Foreskin fibroblast (primary cell): ENCODE measurements at places on chromosomes 16 and 17.

DNA sequence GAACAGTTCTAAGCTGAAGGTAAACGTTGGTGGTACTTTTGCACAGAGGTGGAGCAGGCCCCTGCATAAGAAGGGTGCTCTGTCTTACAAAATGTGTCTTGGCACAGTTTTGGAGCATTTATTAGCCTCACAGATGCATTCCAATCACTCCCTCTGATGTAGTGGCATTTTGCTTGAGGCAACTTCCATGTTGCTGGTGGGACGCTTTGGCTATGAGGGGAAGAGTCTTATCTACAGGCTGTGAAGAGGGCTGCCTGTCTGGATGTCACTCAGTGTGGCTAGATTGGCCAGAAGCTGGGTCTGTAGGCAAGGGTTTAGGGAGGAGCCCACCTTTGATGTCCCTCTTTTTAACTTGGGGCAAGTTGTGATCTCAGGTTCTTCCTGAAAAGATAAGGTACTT is 2.6 kb upstream of the RARA start:
- DNase-seq, result no peak

- peak; percentile 17 for DNase-seq
These were observed 183.6 kb upstream of the PMFBP1 start for GRCh38 chr16:72355561-72355960.

- no peak for DNase-seq
These were observed 36.3 kb downstream of the PITPNC1 start for GRCh38 chr17:67413388-67413787.

- DNase-seq, result no peak
These were observed 6.8 kb upstream of the FLYWCH1 start for GRCh38 chr16:2904922-2905240.

GRCh38 chr16:70589998-70590471 is 56.3 kb upstream of the IL34 start:
- DNase-seq, result peak; percentile 59

DNA sequence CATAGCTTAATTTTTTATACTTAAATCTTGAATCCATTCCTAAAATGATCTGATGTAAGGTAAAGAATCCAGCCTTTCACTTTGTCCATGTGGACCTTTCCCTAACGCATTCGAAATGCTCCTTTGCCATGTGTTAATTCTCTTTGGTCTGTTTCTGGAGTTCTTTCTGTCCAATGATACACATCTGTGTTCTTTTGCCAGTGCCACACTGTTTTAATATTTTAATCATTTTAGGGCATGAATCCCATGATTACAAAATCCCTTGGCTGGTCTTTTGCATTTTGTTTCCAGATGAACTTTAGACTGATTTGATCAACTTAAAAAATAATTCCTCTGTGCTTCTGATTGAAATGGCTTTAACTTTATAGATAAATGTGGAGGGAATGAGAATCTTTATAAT is 74.1 kb downstream of the NTN1 start:
- DNase-seq, result no peak

GRCh38 chr16:23868136-23868535 is 32.4 kb downstream of the PRKCB start:
- no peak for DNase-seq

- no peak for DNase-seq
These were observed 39.5 kb downstream of the RBFOX1 start for GRCh38 chr16:7372095-7372494.

DNA sequence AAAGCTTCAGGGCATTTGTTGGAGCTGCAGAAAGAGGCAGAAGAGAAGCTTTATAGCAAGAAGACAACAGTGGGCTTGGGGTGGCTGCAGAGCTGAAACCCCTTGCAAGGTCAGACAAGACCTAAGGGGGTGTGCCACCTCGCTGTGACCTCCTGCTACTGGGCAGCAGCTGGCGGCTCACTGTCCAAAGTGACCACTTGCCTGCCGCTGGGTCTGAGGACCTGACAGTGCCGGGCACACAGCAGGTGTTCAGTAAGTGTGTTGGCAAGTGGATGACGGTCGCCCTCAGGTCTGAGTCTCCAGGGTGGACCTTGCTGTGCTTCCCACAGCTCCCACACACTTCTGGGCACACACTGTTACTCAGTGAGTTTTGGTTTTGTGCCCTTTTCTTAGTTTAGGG is 336.5 kb downstream of the C16orf95 start:
- DNase-seq, result no peak

DNA sequence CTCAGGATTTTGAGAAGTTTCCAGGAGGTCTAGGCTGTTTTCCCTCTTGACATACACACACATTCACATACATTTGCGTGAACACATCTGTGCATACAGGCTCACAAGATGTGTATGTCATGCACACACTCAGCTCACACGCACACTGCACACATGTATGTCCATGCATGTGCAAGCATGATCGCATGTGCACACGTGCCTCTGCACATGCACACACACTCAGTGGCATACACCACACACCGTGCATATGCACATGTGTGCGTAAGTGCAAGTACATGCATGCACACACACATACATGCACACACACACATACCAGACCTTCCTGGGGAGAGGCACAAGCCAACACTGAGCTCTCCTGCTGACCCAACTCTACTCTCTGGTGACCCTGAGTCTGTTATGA is 171.4 kb downstream of the RBFOX3 start:
- no peak for DNase-seq

GRCh38 chr17:12982224-12982623 is 35.6 kb downstream of the ELAC2 start:
- no peak for DNase-seq

DNA sequence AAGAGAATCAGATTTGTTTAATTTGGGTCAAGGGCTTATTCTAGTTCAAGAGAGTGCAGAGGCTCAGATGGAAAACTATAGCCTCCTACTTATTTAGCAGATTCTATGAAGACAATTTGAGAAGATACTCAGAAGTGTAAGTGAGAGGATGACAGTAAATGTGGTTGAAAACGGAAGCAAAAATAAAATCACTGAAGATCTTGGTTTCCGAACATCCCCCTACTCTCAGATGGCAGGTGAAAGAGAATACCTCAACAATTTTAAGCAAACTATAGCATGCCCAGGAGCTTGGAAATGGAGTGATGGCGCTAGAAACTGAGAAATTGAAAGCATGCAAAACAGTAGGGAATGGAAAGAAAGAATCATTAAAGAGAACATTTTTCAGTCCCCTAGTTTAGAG is 705.5 kb upstream of the CDH8 start:
- no peak for DNase-seq

- DNase-seq, result no peak
These were observed 11.4 kb upstream of the CDRT4 start for GRCh38 chr17:15478845-15479244.

- DNase-seq, result no peak
These were observed 24.1 kb downstream of the JPH3 start for GRCh38 chr16:87626401-87626800.

DNA sequence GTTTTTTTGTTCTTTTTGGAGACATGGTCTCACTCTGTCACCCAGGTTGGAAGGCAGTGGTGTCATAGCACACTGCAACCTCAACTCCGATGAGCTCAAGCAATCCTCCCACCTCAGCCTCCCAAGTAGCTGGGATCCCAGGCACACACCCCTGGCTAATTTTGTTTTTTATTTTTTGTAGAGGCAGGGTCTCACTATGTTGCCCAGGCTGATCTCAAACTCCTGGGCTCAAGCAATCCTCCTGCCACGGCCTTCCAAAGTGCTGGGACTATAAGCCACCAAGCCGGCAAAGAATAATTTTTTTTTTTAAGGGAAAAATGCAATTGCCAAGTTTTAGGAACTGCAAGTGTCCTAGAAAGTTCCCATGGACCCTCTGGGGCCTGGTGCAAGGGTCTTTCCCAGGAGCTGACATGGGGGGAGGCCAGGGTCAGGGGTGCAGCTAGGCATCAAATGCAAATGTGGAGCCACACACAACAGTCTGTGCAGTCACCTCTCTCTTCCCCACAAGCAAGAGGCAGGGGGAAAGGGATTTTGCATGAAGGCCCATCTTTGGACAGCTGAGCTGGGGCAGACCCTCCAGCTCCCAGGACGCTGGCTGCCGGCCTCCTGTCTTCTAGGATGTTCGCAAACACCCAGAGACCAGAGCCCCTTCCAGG is 20.1 kb upstream of the BCAR1 start:
- DNase-seq, result no peak

- no peak for DNase-seq
These were observed 73.7 kb downstream of the AKAP1 start for GRCh38 chr17:57158795-57159194.

DNA sequence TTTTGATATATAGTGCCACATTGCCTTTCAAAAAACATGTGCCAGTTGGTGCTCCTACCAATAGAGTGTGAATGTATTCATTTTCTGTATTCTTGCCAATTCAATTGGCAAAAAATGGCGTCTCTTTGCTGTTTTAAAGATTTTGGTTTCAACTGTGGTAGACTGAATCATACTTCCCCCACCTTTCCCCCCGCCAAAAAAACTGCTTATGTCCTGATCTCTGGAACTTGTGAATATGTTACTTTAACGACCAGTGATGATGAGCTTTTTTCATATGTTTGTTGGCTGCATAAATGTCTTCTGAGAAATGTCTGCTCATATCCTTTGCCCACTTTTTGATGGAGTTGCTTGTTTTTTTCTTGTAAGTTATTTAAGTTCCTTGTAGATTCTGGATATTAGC is 325.1 kb upstream of the KCNJ16 start:
- DNase-seq, result no peak

GRCh38 chr16:3625911-3626732 is 14.7 kb upstream of the SLX4 start:
- DNase-seq, result no peak

GRCh38 chr17:11404431-11405276 is 163.6 kb downstream of the SHISA6 start:
- no peak for DNase-seq

DNA sequence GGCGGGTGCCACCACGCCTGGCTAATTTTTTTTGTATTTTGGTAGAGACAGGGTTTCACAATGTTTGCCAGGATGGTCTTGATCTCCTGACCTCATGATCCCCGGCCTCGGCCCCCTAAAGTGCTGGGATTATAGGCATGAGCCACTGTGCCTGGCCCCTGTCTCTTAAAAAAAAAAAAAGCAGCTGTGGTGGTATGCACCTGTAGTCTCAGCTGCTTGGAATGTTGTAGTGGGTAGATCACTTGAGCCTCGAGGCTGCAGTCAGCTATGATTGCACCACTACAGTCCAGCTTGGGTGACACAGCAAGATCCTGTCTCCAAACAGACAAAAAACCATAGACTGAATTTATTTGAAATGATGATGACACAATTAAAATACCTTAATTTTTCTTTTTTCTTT is 24.3 kb downstream of the CDK12 start:
- DNase-seq, result peak; percentile 90

DNA sequence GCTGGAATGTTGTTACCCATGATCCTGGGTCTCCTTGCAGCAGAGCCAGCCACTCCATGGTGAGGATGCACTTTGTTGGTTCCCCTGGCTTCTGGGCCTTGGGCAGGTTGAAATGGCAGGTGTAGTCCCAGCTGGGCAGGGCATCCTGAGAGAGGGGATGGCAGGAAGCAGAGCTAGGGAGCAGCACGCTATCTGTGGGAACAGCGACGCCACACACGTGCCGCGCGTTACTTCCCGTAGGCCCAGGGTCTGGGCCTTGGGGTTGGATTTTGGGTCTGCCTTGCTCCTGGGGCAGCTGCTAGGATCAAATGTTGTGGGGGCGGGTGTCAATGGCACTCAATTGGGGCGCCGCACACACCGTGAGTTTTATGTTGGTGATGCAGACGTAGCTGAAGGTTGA is 368.0 kb downstream of the CPPED1 start:
- no peak for DNase-seq

DNA sequence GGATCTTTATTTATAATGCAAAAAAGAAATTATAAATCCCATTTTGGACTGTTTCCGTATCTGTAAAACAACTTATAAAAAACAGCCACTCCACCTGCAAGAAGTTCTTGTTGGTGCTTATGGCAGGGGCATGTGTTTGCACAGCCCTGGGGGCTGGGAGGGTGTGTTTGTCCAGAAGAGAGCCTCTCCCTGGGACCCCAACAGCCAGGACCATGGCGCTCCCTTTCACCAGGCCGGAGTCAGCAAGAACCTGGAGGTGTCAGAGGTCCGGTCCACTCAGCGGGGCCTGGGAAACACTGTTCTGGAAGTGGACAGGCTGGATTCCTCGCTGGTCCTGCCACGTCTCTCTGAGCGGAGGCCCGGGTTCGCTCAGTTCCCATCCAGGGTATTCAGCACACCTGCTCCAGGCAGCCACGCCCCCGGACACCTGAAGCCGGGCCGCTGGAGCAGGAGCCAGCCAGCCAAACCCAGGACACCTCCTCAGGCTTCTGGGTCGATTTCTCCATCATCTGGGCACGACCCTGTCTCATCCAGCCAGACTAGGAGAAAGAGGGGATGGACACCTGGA is 18.9 kb upstream of the GINS2 start:
- DNase-seq, result no peak

- DNase-seq, result no peak
These were observed 656.6 kb downstream of the WWOX start for GRCh38 chr16:78755751-78756661.

GRCh38 chr17:83092186-83092585 is 12.8 kb downstream of the METRNL start:
- no peak for DNase-seq

GRCh38 chr17:29124925-29125273 is 55.3 kb downstream of the MYO18A start:
- DNase-seq, result no peak

DNA sequence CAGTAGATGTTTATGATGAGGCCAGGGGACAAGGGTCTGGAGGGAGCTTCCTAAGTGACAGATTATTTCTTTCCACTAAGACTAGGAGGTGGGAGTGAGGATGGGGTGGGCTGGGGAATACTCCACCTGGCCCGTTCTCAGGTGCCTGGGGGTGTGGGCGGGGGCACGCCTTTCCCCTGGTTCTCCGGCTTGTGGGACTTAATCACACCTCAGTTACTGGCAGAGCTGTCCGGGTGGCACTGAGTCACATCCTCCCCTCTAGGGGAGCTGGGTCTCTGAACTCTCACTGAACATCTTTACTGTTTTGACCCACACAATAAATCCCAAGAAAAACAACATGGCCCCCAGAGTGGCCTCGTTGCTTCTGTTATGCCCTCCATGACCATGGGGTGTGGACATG is 332.8 kb downstream of the MAF start:
- DNase-seq, result no peak

GRCh38 chr17:39663688-39664580 is 1.2 kb upstream of the TCAP start:
- DNase-seq, result peak; percentile 16

GRCh38 chr17:81287741-81288430 is 7.2 kb downstream of the SLC38A10 start:
- no peak for DNase-seq

DNA sequence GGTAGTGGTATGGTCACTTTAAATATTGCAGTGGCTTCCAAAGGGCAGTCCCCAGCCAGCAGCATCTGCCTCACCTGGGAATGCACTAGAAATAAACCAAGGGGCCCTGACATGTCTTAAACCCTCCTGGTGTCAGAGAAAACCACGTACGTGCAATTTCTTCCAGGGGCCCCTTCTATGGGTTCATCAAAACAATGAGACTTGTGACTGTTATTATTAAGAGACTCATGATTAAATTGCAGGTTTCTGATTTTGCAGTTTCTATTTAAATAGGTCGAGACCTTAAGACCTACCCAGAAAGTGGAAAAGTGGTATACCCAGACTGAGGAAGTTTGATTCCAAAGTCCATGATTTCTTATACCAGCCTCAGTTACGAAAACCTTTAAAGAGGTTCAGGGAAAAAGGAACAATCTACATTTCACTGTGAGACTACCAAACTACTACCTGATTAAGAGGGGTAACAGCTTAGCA is 746 bp upstream of the POLG2 start:
- DNase-seq, result no peak

- no peak for DNase-seq
These were observed 101.7 kb downstream of the VAT1L start for GRCh38 chr16:77890075-77890474.
